Left lung (tissue), 14 donors: ENCODE measurements at places on chromosomes 2 and 18. TPM values are rescaled to one million over a fixed set of nuclear protein-coding genes. Genes with fewer than 3 reads are reported as not detected.
A peak's percentile ranks its signal among the peaks of the same experiment; 100 is the strongest.

DNA sequence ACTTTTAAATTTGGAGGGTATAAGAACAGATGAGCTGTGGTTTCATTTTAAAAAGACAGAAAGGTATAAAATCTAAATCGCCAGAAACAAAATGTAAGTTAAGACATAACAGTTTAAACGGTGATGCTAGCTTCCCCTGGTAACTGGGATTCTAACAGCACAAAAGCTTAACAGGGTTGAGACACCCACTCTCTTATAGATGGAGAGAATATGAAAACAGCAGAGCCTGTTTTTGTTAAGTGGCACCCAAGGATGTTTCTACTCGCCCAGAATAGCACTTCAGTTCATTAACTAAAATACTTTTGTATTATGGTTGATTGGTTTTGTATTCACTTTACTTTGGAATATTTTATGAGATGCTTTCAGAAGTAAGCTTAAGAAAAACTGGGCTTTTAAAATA, 151.9 kb upstream of the RND3 start:
- no peak for DNase-seq

- DNase-seq = peak; percentile 45
Observed at GRCh38 chr2:60549238-60549927, 4.1 kb downstream of the BCL11A start.

- no peak for DNase-seq
Observed at GRCh38 chr18:44744161-44745121, 63.8 kb downstream of the SETBP1 start.

- no peak for DNase-seq
Observed at GRCh38 chr18:6811816-6812215, 82.3 kb downstream of the ARHGAP28 start.

- DNase-seq = no peak
Observed at GRCh38 chr18:6820314-6820713, 90.8 kb downstream of the ARHGAP28 start.

GRCh38 chr18:49476664-49477411, 10.2 kb downstream of the C18orf32 start:
- no peak for DNase-seq

DNA sequence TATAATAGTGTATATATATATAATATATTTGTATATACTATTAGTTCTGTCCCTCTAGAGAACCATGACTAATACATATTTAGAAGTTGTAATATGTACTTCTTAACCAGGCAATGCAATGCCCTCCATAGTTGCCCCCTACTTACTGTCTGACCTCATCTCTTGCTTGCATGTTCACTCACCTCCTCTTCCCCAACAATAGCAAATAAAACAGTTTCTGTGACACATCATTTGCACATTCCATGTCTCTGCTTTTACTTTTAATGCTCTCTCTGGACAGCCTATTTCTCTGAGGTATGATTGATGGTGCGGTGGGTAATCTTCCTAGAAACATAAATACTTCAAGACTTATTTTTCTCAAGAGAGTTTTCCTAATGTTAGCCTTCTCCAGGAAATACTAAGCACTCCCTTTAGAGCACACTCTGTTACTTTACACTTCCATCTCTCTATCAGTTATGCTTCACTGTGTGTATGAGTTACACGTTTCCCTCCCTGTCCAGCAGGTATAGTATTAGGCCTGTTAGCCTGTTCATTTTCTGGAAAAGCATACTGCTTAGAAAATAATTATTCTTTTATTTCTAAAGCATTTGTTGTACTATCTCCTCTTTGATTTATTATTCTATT, 295.6 kb upstream of the LRATD1 start:
- no peak for DNase-seq

- no peak for DNase-seq
Observed at GRCh38 chr2:20205915-20206524, 18.9 kb downstream of the SDC1 start.

GRCh38 chr2:200274116-200275075, 32.1 kb upstream of the SPATS2L start:
- DNase-seq = no peak

DNA sequence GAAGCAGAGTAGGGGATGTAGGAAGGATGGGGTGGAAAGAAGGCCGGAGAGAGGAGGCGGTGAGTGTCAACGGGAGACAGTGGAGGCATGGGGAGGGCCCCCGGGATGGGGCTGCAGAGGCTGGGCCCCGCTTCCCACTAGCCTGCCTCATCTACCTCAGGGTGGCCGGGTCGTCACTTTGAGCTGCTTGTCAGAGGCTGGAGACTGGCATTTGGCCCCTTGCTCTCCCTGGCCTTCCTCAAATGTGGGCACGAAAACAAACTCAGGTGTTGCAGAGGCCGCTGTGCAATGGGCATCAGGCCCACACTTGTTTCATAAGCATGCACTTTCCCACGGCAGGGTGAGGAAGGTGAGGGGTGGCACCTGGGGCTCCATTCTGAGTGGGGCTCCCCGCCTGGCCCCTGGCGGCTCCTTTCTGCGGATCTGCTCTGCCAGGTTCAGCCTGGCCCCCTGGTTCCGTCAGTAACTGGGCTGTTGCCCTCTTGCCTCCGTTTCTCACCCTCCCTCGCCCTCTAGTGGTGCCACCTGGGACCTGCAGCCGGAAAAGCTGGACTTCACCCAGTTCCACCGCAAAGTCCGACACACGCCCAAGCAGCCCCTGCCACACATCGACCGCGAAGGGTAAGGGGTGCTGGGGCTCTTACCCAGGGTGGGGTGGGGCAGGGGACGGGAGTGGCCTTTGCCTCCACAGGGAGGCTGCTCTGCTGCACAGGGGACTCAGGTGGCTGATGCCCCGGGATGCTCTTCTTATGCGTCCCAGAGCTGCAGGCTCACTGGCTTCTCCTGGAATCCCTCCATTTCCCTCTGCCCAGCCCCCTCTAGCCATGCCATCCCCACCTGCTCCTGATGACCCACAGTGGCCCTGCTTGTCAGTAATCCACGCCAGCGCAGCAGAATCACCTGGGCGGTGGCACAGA, 125.4 kb downstream of the CTIF start:
- DNase-seq = peak; percentile 60

- DNase-seq = no peak
Observed at GRCh38 chr2:12087671-12088380, 341.4 kb downstream of the LPIN1 start.

GRCh38 chr2:120396861-120397811, 51.2 kb downstream of the INHBB start:
- DNase-seq = no peak

DNA sequence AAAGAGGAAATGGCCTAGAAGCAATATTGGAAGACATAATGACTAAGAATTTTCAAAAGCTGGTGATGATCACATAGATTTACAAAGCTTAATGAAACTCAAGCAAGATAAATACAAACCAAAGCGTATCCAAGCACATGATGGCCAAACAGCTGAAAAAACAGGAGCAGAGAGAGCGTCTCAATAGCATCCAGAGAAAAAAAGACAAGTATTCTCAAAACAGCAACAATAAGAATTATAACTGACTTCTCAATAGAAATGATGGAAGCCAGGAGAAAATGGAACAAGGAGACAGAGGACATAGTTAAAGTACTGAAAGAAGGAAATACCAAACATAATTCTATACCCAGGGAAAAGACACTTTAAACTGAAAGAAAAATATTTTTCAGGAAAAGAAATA, 437.2 kb upstream of the TNP1 start:
- no peak for DNase-seq

DNA sequence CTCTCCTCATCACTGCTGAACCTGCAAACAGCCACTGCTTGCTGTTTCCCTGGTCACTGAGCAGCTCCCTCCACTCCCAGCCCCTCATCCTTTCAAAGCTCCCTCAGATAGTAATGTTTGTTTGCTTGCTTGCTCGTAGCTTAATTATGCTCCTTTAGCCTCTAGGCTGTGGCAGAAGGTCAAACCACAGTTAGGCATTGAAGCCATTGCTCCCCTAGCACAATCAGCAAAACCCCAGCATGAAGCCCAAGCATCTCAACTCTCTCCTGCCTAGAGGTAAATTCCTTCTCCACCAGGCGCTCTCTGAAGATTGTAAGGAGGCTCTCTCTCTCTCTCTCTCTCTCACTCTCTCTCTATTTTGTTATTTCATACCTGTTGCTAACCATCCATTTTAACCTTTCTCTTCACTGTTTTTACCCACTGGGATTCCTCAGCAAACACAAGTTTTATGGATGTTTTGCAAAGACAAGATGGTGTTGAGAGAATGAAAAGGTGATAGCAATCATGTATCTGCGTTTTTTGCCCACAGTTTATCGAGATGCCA, 135.9 kb upstream of the HNRNPA3 start:
- DNase-seq = no peak

DNA sequence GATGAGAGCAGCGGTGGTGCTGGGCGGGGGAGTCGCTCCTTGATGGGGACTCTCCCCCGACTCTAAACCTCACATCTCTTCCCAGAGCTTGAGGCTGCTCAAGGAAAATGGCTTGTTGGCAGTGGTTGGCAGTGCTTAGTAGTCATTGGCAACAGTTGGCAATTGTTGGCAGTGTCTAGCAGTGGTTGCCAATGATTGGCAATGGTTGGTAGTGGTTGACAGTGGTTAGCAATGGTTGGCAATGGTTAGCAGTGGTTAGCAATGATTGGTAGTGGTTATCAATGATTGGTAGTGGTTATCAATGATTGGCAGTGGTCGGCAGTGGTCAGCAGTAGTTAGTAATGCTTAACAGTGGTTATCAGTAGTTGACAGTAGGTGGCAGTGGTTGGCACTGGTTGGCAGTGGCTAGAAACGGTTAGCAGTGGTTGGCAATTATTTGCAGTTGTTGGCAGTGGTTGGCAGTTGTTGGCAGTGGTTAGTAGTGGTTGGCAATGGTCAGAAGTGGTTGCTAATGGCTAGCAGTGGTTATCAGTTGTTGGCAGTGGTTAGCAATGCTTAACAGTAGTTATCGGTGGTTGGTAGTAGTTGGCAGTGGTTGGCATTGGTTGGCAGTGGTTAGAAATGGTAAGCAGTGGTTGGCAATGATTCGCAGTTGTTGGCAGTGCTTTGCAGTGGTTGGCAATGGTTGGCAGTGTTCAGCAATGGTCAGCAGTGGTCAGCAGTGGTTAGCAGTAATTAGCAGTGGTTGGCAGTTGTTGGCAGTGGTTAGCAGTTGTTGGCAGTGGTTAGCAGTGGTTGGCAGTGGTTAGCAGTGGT, 85.4 kb upstream of the OTOS start:
- DNase-seq = no peak

GRCh38 chr2:201854221-201854801, 48.0 kb downstream of the CDK15 start:
- no peak for DNase-seq

GRCh38 chr2:200253639-200254038, 52.9 kb upstream of the SPATS2L start:
- no peak for DNase-seq

DNA sequence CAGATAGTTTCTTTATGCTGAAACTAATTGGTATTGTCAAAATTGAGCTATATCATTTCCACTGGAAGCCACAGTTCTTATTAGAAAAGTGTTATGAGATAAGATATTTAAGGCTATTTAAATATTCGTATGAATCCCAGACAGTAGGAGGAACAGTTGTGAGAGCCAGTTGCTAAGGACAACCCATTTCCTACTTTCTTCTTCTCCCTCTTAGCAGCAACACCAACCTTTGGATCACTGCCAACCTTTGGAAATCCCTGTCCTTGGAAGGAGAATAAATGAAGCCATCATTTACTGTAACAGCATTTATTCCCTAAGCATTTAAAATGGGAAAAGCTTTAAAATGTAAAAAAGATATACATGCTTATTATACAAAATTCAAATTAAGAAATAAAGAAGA, 85.8 kb downstream of the PLCL1 start:
- peak; percentile 38 for DNase-seq

- DNase-seq = no peak
Observed at GRCh38 chr2:122100346-122100745, 344.9 kb downstream of the TSN start.

DNA sequence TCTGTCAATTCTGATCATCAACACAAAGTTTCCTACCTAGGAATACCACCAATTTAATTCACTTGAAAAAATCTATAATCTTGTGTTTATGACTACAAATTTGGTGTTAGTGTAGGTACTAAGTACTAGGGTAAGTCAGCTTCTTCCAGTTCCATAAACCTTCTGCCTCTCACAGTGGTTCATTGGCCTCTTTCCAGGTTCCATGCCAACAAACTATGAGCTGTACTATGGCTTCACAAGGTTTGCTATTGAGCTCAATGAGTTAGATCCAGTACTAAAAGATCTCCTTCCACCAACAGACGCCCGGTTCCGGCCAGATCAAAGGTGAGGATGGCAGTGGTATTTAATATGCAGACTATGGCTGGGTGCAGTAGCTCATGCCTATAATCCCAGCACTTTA, 58.8 kb downstream of the PRKRA start:
- no peak for DNase-seq

GRCh38 chr2:218631837-218632236, 24.1 kb downstream of the PLCD4 start:
- DNase-seq = no peak

DNA sequence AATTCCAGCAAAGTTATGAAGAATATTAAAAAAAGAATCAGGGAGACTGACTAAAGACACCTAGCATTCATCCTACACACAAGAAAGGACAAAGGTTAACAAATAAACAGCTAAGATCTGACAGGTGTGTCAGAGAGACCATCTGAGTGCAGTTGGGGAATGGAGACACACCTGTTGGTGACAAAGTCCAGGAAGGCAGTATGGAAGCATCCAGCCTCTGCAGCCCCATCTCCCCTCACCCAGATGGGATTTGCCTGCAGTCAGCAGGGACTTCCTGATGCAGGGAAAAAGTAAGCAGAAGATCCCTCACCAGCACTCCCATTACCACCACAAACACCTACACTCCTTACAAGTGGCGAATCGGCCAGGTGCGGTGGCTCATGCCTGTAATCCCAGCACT, 37.9 kb downstream of the USP34 start:
- no peak for DNase-seq

Gene SPATA3
- not detected for total RNA-seq

Gene NPPC
- not detected for total RNA-seq

Gene TMEM163
- 23.2 TPM for total RNA-seq

Gene BCL11A
- total RNA-seq = 4.0 TPM

Gene TTR
- total RNA-seq = not detected

Gene RPRM
- total RNA-seq = not detected

Gene SRBD1
- total RNA-seq = 13.4 TPM

Gene FBLN7
- total RNA-seq = 3.1 TPM

Gene LPIN2
- 47.3 TPM for total RNA-seq

Gene ADGRF3
- total RNA-seq = 0.08 TPM

Gene UGT1A1
- total RNA-seq = 0.24 TPM

Gene GPR45
- not detected for total RNA-seq

Gene ANKAR
- total RNA-seq = 6.9 TPM
